ENCODE measurements at places on chromosomes 11 and 22.

DNA sequence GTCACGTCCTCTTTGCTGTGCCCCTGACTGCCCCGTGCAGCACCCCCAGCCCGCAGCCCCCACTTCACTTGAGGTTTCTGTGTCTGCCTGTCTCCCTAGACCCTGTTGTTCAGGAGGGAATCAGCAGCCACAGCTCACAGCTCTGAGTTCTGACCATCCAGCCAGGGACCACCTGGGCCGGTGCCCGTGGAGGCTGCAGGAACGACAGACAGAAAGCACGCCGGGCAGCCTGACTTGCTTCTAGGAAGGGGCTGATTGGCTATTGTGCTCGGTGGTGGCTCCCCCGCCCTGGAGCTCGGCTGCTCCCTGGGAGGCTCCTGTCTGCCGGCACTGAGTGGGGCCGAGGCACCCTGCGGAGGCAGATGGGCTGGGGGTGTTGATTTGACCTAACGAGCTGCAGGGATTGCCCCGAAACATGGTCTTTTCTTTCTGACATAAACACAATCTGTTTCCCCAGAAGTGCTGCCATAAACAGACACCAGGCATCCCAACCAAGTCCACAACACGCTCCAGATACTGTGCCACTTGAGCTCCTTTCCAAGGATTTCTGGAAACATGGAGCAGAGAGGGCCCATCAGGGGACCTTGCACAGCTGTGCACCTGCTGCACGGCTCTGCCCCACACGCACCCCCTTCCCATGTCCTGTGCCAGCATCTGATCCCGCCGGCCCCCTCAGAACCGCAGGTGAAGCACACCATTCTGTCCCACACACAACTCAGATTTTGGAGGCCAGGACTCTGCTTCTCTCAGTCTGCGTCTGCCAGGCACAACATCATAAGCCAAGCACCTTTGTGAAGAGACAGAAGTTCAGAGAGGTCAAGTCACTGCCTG, 855.9 kb downstream of the TBC1D22A start:
- no peak for DNase-seq

GRCh38 chr11:94885133-94885532, 88.2 kb downstream of the CWC15 start:
- peak; percentile 30 for DNase-seq

- DNase-seq, result no peak
Measured at GRCh38 chr11:47308050-47308823, 38.3 kb downstream of the MADD start.

DNA sequence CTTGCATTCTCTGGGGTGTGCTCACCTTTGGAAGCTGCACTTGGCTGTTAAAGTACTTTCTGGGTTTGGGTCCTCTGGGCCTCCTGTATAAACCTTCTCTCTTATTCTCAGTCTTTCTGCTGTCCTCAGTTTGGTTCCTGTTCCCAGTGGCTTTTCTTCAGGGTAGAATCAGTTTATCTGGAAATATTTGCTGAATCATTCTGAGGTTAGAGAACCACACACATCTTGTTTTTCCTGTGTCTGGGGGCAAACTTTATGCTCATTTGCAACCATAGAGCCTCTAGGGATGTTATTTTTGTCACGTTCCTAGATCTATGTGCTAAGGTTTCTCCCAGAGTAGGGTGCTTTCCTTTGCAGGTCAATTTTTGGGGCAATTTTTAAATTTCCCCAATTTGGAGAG, 224.3 kb upstream of the C11orf87 start:
- no peak for DNase-seq

GRCh38 chr22:49057910-49058309, 769.8 kb downstream of the BRD1 start:
- DNase-seq, result no peak

DNA sequence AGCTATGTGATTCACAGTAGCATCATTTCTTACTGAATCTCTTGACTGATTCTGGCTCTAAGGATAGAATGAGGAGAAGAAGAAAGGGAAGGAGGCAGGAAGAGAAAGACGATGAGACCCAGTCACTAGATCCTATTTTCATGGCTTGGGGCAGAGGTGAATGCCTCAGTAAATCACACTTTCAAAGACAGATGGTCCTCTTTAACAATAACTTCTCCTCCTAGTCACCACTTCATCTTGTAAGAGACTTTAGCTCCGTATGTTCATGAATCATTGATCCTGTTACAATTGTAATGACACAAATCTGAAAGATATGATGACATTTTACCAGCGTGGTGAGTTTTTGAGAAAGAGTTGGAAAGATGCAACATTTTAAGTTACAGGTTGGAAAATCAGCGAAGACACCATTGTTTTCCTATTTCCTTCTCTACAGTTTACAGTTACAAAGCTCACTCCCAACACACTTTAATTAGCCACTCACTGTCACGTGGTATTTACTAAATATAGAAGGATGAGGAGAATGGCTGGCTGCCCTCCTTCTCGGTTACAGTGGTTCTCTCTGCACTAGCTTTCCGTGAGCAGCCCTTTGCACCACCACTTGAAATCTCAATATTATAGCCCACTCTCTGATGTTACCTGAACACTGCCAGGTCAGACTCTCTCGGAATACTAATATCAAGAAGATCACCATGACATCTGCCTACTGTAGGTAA, 205.8 kb downstream of the CADM1 start:
- DNase-seq, result no peak

- DNase-seq, result peak; percentile 50
Measured at GRCh38 chr22:29689880-29690213, 30.0 kb upstream of the CABP7 start.

DNA sequence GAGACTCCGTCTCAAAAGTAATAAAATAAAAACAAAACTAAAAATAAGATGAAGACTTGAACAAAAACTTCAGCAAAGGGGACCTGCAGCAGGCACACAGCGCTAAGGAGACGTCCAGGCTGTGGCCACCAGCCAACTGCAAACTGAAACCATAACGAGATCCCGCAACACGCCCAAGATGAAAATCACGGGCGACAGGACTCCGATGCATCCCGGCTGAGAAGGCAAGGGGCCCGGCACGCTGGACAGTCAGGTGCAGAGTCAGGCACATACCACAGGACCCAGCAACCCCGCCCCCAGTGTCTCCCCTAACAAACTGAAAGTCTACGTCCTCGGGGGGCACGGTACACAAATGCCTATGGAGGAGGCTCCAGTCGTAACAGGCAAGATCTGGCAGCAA, 9.2 kb downstream of the HRAS start:
- no peak for DNase-seq
